NB4 (cell line): ENCODE measurements at places on chromosomes 5 and 9.
A peak's percentile ranks its signal among the peaks of the same experiment; 100 is the strongest.

- DNase-seq: no peak
These were observed 103.6 kb downstream of the PIK3R1 start for GRCh38 chr5:68318955-68319705.

DNA sequence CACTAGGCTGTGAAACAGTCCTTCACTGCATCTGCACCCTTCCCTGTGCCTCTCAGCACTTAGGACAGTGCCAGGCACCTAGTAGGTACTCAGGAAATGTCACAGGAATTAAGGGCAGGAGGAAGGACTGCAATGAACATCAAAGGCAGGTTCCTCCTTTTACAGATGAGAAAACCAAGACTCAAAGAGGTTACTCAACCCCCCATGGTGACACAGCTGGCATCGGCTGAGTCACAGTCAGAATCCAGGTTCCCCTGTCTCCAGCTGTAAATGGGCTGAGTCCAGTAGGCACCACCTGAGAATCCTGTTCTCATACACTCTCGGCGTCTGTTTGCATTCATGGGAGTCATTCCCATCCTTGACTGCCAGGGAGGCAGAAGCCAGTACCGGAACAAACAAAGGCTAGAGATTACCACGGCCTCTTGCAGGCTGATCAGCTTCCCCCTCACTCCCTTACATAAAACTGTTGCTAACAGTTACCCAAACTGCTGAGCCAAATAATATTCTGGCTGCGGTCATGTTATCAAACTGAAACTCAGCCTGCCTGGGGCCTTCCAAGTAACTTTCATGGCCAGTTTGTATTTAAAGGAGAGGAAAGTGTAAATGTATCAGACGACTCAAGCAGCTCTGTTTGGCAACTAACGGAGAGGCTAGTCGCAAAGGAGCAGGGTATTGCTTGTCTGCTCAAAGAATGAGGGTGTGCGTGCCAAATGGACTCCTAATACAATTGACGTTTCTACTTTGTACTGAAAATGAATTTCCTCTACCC is 201.7 kb downstream of the PAPPA start:
- peak; percentile 13 for DNase-seq

DNA sequence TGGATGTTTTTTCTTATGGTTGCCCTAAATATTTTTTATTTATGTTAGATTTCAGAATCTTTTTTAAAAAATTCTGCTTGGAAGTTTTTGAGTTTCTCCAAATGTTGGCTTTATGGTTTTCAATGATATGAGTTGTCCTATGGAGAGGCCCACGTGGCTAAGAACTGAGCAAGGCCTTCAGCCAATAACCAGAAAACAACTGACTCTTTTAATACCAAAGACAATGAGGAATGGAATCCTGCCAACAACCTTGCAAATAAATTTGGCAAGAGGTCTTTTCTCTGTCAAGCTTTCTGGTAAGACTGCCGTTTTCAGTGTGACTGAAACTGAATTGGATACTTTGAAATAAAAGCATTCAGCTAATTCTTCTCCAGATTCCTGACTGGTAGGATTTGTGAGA is 1740.1 kb upstream of the WWC1 start:
- DNase-seq: no peak

GRCh38 chr5:80752427-80752826 is 97.6 kb upstream of the DHFR start:
- DNase-seq: no peak

DNA sequence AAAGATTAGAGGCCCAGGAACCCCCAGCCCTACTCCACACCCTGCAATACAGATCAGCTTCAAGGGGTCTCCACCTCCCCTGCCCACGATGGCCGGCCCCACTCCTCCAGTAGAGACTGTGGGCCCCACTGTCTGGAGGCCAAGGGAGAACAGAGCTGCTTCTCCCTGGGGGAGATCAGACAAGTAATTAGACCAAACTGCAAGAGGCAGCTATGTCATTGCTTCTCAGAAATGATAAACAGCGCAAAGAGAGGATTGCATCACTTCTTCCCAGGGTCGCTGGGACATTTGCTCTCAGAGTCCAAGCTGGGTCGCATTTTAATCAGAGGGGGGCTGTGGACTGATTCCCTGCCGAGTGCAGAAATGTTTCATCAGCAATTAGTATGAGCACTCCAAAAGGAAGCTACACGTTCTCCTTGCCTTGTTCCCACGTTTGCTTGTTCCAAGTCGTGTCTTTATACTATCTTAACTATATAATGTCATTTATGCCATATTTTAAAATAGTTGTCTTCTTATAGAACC is 59.9 kb downstream of the ROPN1L start:
- peak; percentile 60 for DNase-seq
